Right lung (tissue), 10 donors: ENCODE measurements at places on chromosomes 5 and 9. TPM values are rescaled to one million over a fixed set of nuclear protein-coding genes. Genes with fewer than 3 reads are reported as not detected.
A peak's percentile ranks its signal among the peaks of the same experiment; 100 is the strongest.

GMCL2 gene
- polyA plus RNA-seq = not detected

PRDM9 gene
- polyA plus RNA-seq = not detected

AQP3 gene
- 20.8 TPM for polyA plus RNA-seq

PLPP6 gene
- polyA plus RNA-seq = 10.9 TPM

PCDHA6 gene
- 0.37 TPM for polyA plus RNA-seq

BTNL3 gene
- polyA plus RNA-seq = not detected

- no peak for DNase-seq
Measured at GRCh38 chr5:115501464-115502210, 42.9 kb downstream of the FEM1C start.

- DNase-seq = no peak
Measured at GRCh38 chr9:18834740-18835361, 198.2 kb downstream of the SAXO1 start.

DNA sequence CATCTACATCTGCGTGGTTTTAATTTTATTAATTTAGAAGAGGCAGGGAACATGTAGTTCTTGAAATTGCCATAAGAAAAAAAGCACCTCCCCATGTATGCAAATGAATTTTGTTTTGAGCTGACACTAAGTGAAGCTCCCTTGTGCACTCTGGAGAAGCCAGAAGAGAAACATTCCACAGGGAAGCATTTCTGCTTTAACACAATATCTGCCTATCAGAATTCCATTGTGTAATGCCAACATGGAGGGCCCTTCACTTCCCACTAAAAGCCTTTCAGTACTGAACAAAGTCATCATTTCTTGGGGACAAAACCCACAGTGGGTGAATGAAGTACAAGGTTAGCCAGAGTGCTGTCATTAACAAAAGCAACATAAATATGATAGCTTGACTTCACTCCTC lies 59.7 kb downstream of the PRELID2 start:
- no peak for DNase-seq

GRCh38 chr9:136327304-136327974 lies at the start of gene GPSM1:
TSS of gene GPSM1 (plus strand) at chr9:136327539. CDS start at chr9:136327696, 157 bp downstream.
- peak; percentile 69 for DNase-seq

- no peak for DNase-seq
Measured at GRCh38 chr5:119063579-119064379, 7.1 kb upstream of the DMXL1 start.

- no peak for DNase-seq
Measured at GRCh38 chr5:73544429-73545402, 20.7 kb downstream of the ANKRA2 start.

- DNase-seq = no peak
Measured at GRCh38 chr5:88322785-88323184, 54.1 kb upstream of the TMEM161B start.

- DNase-seq = peak; percentile 38
Measured at GRCh38 chr5:173618927-173619519, 2.6 kb upstream of the BOD1 start.

MAMDC2 gene
- polyA plus RNA-seq = 7.9 TPM

PPP3R2 gene
- polyA plus RNA-seq = not detected

DNA sequence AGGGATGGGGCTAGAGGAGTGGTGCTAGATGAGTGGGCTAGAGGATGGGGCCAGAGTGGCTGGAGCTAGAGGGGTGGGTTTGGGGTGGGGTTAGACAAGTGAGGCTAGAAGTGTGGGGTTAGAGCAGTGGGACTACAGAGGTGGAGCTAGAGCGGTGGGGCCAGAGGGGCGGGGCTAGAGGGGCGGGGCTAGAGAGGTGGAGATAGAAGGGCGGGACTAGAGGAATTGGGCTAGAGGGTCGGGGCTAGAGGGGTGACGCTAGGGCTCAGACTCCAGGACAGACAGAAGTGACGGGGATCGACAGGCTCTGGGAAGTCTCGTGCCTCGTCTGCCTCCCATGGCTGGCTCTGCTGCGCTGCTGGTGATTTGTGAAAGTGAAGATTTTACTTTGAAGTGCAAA lies 31.0 kb upstream of the TENT4A start:
- DNase-seq = no peak

- no peak for DNase-seq
Measured at GRCh38 chr5:133262690-133263089, 210.9 kb downstream of the HSPA4 start.

- DNase-seq = no peak
Measured at GRCh38 chr5:29367176-29367833, 1826.2 kb upstream of the CDH6 start.

FCN2 gene
- 0.14 TPM for polyA plus RNA-seq

MINAR2 gene
- not detected for polyA plus RNA-seq

DNA sequence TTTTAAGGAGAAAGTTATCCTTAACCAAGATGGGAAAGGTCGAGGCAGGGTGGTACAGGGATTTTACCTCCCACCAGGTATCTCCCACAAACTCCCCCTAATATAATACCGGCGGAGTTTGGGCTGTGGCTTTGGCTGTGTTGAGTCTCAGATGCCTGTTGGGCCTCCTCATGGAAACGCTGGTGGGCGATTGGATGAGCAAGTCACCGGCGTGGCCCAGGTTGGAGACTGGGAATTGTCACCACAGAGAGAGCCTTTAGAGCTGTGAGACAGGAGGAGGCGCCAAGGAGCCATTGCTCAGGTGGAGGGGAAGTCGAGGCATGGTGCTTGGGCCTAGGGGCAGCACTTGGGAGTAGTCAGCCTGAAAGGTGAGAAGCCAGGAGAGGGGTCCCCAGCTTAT lies 3.4 kb upstream of the CAMSAP1 start:
- no peak for DNase-seq

MBLAC2 gene
- 9.3 TPM for polyA plus RNA-seq

C9 gene
- 0.15 TPM for polyA plus RNA-seq

DNA sequence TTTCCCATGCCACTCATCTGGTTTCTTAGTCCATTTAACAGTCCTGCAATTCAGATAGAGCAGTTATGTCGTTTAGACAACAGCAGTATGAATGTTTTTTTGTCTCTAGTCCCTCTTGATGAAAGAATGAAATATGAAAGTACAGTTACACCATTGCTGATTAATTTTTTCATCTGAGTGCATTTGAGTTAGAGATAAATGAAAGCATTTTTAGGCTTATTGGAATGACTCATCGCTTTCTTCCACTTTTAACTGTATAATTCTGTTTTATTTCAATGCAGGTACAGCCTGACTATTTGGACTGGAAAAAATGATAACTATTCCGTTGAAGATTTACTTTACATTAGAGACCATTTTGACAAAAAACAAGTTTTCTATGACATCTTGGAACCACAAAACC lies 28.7 kb downstream of the ANKRD34B start:
- no peak for DNase-seq

- DNase-seq = no peak
Measured at GRCh38 chr9:2241461-2241835, 226.3 kb downstream of the SMARCA2 start.

PTPA gene
- 123 TPM for polyA plus RNA-seq

- DNase-seq = no peak
Measured at GRCh38 chr5:73663860-73664240, 37.9 kb downstream of the ARHGEF28 start.

- DNase-seq = no peak
Measured at GRCh38 chr5:30413540-30413939, 779.9 kb upstream of the CDH6 start.

DNA sequence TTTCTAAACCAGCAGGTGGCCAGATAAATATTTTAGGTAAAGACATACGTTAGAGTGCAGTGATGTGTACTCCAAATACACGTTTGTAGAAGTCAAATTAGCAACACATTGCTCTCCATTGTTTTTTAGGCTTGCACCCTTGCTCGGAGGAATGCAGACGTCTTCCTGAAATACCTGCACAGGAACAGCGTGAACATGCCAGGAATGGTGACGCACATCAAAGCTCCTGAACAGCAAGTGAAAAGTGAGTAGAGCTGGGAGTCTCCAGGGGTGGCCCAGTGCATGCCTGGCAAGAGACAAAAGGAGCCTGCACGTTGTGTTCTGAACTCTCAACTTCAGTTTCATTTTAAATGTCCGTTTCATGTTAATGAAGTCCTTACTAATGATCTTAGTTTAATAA lies 207.5 kb upstream of the OTULINL start:
- DNase-seq = no peak

IGFBPL1 gene
- polyA plus RNA-seq = 2.3 TPM

BICD2 gene
- polyA plus RNA-seq = 25.4 TPM

DNA sequence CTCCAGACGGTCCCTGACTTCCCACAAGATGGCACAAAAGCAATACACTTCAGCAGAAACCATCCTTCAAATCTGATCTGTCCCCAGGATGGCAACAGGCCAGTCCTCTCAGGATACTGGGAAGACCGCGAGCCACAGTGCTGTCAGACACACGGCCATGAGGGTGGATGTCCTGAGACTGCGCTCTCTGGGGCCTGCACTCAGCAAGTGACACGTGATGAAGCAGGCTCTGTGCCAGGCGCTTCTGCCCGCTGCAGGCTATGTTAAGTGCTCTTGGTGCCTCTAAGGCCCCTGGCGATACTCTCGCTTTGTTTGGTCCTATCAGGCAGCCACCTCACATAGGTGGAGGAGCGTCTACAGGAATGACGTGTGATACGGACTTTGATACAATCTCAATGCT lies 7.1 kb downstream of the BRD9 start:
- no peak for DNase-seq
